Common myeloid progenitor, CD34-positive (primary cell): ENCODE measurements at places on chromosomes 2 and 18.

DNA sequence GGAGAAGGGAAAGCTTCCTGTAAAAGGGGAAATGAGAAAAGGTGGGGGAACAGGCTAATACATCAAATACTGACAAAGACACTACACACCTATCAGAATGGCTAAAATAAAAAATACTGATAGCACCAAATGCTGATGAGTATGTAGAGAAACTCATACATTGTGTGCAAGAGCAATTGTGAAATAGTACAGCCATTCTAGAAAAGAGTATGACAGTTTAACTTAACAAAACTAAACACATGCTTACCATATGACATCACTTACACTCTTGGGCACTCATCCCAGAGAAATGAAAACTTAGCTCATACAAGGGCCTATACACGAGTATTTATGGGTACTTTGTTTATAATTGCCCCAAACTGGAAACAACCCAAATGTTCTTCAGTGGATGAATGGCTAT, 53.4 kb downstream of the ZNF638 start:
- DNase-seq: no peak

GRCh38 chr2:85156619-85157018, 23.4 kb downstream of the TCF7L1 start:
- no peak for DNase-seq

- DNase-seq: no peak
Observed at GRCh38 chr2:100070078-100070477, 72.3 kb downstream of the AFF3 start.

DNA sequence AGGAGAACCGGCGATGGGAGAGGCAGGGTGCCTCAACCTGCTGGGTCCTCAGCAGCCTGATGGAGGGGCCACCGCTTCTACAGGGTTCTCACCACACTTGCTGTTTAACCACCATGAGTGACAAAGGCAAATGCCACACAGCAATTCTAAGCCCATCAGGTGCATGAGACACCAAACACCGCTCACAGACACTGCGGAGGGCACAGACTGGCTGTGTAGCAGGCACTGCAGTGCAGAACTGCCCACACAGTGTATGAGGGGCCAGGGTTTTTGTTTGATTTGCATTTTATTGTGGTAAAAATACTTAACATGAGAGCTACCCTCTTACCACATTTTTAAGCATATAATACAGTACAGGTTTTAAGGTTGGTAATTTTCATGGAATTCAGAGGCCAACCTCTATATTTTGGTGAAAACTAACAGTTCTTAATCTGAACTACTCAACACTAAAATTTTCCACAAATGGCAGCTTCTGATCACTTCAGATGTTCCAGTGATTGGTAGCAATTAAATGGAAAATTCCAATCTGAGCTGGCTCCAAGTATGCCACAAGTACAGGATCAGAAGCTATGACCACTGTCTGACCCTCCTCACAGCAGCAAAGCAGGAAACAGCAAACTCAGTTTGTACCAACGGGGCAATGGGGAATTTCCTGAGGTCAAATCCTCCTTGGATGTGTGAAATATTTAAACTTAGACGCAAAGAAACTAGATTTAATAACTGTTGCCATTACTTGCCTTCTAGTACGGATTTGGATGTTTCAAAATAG, 67.7 kb downstream of the FAM210A start:
- DNase-seq: no peak
